ENCODE measurements at places on chromosomes 13 and 19.

DNA sequence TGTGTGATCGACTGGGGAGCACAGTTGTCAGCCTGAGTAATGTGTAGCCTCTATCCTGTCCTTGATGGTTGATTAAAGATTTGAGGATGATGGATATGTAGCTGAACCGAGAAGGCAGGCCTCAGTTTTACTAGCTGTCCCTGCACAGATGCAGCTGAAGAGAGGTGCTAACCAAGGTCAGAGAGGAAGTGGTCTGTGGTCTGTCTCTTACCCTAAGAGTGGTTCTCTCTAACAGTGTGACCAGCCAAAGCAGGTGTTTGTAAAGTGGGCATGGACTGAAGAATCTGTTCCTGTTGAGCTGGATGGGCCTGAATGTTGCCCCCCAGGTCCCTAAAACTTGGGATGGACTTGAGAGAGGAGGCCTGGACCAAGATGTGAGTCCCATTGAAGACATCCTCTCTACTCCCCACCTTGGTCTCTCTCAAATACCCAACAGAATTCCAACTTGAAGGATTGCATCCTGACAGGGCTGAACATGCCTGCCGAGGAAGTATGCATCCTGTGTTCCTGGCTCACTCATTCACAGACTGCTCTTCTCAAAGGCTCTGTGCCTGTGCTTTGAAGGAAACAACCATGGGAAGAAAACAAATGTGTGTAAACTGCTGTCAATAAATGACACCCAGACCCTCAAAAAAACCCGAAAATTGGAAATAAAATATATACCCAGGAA lies 223.8 kb downstream of the MAB21L1 start:
- DNase-seq = no peak

DNA sequence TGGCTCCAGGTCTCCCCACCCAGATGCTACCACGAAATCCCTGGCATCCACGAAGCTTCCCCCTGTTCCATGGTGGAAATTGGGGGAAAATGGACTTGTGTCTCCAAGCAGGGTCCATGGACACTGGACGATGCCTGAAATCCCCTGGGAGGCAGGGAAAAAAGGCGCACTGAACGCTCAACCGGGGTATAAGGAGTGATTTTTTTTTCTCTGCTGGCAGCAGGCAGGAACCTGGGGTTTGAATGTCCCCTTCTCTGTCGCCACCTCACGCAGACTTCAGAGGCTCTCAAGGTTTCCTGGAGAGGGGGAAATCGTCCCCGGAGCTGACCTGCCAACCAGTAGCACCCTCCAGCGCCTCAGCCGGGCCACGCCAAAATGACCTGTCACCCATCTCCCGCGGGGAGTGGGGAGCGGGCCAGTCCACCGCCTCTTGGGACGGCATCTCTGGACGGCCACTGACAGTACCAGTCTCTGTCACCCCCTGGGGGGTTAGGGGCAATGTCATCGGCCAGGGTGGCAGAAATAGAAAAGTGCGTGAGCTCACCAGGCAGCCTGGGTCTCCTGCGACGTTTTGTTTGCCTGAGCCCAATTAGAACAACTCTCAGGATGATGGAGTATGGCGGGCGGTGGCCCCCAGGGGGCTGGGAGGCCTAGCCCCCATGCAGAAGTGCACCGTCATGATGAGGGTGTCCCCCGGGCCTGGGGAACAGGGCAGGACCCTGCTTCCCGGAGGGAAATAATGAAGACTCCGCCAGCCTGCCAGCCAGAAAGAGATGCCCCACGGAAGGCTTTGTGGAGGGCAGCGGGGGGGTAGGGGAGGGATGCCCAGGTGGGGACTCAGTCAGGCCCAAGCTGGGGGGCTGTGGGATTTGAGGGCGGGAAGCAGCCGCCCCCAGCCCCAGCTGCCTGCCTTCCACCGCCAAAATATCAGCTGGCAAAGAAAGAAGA lies 2.6 kb downstream of the PTPRS start:
- DNase-seq = no peak

- peak; percentile 18 for DNase-seq
Observed at GRCh38 chr19:34173193-34173956, 1.1 kb downstream of the LSM14A start.

- DNase-seq = no peak
Observed at GRCh38 chr19:4077800-4078684, 11.3 kb upstream of the ZBTB7A start.

DNA sequence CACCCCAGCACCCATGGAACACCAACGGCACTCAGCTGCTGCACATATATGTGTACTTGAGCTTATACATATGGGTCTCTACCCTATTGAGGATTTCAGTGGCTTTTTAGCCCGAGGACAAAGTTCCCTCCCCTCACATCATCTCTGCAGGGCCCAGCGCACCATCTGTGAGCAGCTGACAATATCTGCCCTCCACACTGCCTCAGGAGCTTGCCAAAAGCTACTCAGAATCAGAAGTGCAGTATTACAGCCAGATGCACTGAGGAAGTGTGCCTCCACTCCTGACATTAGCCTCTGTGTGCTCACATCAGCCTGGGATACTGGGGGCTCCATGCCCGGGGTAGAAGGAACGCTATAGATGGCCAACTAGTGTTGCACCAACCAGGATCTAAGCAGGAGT lies 903.9 kb downstream of the UQCRFS1 start:
- DNase-seq = no peak

GRCh38 chr19:13119627-13120026 lies 1.6 kb downstream of the NACC1 start:
- no peak for DNase-seq

GRCh38 chr13:29548722-29549121 lies 46.8 kb downstream of the SLC7A1 start:
- DNase-seq = no peak

GRCh38 chr19:43983544-43983911 lies 460 bp upstream of the ZNF155 start:
- DNase-seq = no peak

DNA sequence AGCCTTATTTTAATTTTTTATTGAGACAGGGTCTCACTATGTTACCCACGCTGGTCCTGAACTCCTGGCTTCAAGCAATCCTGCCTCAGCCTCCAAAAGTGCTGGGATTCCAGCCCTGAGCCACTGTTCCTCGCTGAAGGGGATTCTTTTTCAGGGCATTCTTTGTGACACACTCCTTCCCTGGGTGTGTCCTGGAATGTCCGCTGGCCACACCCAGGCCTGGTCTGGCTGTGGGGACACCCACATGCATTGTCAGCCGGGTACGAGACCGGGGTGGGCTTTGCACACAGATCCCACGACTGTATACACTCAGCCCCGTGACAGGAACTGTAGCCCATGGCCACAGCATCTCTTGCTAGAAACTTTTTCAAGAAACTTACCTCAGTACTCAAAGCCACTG lies 34.4 kb upstream of the GATAD2A start:
- no peak for DNase-seq

DNA sequence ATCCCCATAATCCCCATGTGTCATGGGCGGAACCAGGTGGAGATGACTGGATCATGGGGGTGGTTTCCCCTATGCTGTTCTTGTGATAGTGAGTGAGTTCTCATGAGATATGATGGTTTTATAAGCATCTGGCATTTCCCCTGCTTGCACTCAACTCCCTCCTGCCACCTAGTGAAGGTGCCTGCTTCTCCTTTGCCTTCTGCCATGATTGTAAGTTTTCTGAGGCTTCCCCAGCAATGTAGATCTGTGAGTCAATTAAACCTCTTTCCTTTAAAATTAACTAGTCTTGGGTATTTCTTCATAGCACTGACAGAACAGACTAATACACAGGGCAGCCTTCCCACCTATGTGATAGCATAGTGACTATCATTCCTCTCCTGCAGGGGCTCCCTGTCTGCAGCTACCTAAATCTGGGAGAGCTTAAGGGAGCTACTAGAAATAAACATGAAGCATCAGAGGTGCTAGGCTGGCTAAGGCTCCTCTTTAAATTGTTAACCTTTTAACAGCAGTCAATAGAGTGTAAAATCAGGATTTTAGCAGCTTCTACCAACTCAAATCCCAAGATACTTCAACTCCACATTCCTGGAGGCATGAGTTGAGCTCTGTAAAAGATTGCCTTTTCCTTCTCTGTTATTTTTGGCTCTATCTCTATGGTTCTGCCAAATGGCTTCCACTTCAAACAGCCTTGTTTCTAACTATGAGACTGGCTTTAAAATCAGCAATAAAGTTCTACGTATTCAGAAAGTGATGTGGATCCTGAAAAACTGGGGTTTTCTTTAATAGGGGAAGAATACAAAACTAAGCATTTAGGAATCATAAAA lies 112.3 kb downstream of the VWA8 start:
- no peak for DNase-seq

DNA sequence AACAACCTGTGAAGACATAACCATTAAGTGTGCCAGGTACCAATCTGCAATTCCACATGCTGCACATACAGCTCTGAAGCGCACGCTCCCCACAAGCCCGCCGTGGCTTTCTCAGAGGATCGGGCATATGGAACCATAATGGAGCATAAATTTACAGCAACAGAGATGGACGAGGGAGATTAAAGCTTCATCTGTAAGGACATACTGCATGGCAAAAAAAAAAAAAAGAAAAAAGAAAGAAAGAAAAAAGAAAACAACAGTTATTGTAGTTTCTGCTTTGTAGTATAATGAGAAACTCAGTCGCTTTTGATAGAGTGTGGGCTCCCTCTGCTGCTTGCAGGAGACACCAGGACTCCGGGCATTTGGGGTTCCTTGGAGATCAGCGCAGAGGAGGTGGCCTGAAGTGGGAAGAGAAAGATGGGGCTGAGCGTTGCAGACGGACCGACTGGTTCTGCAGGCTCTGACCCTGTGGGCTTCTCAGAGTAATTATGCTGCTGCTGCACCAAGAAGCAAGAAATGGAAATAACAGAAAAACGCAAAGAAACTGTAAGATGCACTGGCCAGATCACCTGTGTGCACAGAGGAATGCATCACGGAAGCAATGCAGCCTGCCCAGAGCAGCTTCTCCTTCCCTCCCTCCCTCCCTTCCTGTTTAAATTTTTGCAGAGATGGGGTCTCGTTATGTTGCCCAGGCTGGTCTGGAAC lies 10.8 kb upstream of the PDCD5 start:
- DNase-seq = peak; percentile 26

- DNase-seq = no peak
Observed at GRCh38 chr13:50917572-50917971, 8.0 kb downstream of the RNASEH2B start.

All from progenitor cell of endocrine pancreas (in vitro differentiated cells).